ENCODE measurements at places on chromosomes 4 and X.
A peak's percentile ranks its signal among the peaks of the same experiment; 100 is the strongest.

DNA sequence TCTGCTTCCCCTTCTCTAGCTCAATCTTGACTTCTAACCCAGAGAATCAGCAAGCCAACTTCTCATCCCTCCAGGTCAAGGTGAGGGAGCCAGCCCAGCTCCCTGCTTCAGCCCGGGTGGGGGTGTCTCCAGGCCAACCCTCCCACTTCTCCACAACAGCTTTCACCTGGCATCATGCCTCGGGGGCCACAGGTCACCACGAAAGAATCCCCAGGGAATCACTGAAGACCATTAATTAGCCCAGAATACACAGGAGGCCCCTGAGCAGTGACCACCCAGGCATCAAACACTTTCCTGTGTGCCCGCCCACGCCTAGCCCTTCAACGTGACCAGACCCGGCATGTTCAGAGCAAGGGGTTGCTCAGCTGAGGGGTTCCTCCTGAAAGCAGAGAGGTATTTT, 646.7 kb downstream of the BCOR start:
- DNase-seq, result no peak

- DNase-seq, result peak; percentile 37
These were observed 11.9 kb upstream of the ADH7 start for GRCh38 chr4:99447079-99447478.

DNA sequence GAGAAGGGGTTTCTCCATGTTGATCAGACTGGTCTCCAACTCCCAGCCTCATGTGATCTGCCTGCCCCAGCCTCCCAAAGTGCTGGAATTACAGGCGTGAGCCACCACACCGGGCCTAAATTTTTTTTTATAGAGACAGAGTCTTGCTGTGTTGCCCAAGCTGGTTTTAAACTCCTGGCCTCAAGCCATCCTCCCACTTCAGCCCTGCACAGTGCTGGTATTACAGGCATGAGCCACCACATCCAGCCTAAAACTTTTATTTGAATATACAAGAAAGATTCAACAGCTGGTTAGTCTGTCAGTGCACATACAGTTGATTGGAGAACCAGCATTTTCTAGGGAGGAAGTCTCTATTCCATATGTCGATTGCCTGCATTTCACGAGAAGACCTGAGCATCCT, 91.2 kb downstream of the LRP2BP start:
- no peak for DNase-seq

DNA sequence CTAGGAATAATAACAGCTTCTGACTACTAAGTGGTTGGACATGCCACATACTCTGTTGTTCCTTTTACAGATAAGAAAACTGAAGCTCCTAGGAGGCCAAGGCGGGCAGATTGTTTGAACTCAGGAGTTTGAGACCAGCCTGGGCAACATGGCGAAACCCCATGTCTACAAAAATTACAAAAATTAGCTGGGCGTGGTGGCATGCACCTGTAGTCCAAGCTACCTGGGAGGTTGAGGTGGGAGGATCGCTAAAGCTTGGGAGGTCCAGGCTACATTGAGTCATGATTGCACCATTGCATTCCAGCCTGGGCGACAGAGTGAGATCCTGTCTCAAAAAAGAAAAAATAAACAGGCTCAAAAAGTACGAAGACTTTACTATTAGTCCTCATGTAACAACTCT, 30.6 kb upstream of the PHF8 start:
- DNase-seq, result no peak

DNA sequence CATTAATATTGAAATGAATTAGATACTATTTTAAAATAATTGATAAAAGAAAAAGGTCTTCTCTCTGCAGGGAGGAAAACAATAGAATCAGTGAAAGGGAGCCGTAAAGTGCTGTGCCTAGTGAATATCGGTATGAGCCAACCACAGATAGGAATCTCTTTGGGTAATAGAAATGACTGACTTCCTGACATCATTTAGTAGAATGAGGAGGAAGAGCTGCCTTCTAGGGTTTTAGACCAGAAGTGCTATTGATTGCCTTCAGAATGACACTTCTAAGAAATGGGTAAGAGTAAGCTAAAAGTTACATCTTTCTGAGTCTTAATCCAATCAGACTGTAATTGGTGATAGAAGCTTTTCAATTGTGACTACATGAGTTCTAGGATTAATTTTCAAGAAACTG, 134.0 kb upstream of the MAP9 start:
- DNase-seq, result no peak

- DNase-seq, result no peak
These were observed 10.1 kb downstream of the PAPSS1 start for GRCh38 chr4:107709916-107710315.

GRCh38 chr4:148565801-148566200, 123.6 kb upstream of the NR3C2 start:
- no peak for DNase-seq

- DNase-seq, result peak; percentile 33
These were observed 138.4 kb downstream of the COL25A1 start for GRCh38 chr4:109164011-109164410.

GRCh38 chr4:48079972-48080391, 54.1 kb downstream of the TXK start:
- no peak for DNase-seq

- no peak for DNase-seq
These were observed 204.9 kb upstream of the MAGEB2 start for GRCh38 chrX:30010471-30010870.

DNA sequence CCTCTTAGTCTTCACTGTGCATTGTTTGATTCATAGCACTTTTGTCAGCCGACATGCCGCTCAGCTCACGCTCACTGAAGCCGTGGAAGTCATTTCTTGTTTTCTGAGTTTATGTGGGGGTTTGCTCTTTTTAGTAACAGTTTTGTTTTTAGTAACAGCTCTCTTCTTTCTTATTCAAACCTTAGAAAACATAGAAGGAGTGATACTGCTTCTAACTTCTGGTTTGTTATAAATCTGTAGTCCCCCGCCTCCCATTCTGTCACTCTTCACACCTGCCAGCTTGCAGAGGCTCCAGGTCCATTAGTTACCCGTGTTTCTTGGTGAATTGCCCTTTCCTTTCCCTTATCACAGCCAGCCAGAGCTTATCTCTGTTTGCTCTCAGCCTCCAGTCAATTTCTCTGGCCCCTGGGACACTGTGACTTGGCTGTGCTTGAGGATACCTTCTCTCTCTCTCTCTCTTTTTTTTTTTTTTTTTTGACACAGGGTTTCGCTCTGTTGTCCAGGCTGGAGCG, 50.5 kb downstream of the GRK4 start:
- no peak for DNase-seq

GRCh38 chrX:49165901-49166881, 3.6 kb downstream of the MAGIX start:
- no peak for DNase-seq

DNA sequence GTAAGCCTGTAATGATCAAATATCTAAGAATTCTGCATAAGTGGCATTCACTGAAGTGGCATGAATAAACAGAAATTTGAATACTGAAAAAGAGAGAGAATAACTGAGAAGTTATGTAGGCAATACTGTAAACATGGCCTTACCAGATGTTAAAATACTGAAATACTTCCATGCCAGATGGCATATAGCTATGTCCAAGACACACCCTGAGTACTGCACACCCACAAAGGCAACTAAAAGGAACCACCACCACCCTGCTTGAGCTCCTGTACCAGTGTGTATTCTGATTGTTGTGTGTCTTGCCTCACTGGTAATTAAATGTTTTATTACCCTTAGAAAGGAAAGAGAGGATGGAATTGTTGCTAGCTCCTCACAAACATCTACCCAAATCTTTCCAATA, 192.1 kb downstream of the ADAMTS3 start:
- no peak for DNase-seq

DNA sequence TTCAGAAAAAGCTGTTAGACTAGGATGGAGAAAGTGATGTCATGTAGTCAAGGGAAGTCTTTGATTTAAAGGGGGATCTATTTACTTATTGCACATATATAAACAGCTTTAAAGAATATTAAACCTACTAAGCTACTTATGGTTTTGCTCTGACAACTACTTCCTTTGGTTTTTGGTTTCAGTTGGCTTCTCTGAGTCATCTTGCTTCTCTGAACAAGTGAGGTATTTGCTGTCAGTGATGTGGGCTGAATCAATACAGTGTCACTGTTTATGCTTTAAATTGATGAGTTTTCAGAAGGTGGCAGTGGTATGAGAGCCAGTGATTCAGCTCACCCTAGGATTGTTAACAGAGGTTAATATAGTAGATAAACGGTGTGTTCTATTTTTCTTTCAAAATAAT, 75.1 kb downstream of the CEP44 start:
- DNase-seq, result peak; percentile 44

All from GM03348 (cell line).